Effector memory CD4-positive, alpha-beta T cell (primary cell): ENCODE measurements at places on chromosomes 4 and X.
A peak's percentile ranks its signal among the peaks of the same experiment; 100 is the strongest.

DNA sequence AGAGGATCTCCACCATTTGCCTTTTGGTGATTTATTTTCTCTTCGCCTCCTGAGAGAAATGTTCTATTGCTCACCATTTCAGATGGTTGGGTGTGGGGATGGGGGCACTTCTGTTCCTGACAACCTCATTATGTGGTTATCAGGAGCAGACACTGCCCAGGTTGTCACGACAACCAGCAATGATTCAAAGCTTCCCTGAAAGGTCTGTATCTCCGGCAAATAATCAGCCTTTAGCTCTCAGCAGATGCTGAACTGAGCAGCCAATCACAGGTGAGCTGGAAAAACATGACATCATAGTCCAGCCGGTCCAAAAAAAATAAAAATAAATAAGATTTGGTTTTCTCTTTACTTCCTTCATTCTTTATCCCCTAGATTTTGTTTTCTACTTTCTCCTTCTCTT is 5.5 kb upstream of the PAK3 start:
- no peak for DNase-seq

DNA sequence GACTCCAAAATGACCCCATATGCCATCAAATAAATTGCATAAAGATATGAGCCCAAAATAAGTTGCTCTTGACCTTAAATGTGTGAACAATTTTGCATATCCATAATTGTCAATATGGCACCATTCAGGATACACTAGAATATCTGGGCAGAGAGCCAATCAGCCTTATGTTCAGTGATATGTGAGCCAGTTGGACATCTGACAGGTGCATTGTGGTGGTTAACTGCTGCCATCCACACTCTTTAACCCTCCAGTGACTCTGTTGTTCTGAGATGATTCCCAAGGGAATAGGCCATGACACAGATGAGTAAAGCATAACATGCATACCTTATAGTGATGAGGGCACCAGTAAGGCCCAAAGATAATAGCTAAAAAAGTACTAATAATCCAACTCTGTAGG is 500.1 kb downstream of the PCDH18 start:
- no peak for DNase-seq

DNA sequence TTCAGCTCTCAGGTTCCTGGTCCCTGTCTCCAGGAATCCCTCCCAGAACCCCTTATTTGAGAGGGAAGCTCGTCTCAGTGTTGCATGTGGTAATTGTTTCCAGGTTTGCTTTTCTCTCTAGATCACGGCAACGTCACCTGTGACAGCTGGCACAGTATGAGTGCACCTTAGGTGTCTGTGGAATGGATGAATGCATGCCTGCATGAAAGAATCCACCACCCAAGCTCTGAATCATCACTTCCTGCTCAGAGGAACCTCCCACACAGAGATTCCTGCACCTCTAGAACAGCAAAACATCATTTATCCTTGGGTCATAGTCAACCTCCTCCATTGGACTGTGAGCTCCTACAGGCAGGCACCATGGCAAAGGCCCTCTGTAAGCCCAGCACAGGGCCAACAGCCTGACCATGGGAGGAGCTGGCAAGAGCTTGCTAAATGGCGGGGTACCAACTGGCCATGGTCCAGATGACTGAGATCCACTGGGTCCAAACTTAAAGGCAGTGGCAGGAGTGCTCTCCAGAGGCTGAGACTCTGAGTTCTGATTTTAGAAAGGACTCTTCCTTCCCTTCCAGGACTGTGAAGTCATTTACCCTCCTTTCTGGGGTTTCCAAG is 116.2 kb downstream of the SLC2A9 start:
- no peak for DNase-seq

DNA sequence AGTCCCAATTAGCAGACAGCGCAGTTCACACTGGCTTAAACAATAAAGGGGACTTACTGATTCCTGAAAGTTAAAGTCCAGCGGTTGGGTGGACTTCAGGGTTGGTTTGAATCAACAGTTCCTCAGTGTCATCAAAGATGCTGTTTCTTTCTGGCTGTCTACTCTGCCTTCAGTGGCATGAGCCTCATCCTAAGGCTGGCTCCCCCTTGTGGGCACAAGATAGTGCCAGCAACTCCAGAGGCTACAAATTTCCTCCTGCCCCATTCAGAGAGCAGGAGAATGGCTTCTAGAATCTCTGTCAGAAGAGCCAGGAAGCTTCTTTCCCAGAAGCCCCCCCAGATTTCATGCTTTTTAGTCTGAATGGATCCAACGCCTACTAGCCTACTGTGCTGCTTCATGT is 82.4 kb upstream of the MTM1 start:
- peak; percentile 26 for DNase-seq

DNA sequence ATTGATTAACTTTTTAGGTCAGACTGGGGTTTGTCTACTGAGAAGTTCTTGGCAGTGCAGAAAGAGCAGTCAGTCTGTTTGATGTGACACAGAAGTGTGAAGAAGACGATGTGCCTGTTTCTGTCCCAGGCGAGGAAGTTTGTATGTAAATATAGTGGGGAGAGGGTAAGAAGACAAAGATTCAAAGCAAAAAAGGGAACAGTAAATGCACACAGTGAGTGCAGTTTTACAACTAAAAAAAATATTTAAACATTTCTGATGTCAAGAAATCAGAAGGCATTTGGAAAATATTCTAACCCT is 264.9 kb downstream of the RAPGEF2 start:
- DNase-seq, result no peak

- no peak for DNase-seq
Measured at GRCh38 chrX:140040386-140040785, 75.1 kb upstream of the CXorf66 start.

DNA sequence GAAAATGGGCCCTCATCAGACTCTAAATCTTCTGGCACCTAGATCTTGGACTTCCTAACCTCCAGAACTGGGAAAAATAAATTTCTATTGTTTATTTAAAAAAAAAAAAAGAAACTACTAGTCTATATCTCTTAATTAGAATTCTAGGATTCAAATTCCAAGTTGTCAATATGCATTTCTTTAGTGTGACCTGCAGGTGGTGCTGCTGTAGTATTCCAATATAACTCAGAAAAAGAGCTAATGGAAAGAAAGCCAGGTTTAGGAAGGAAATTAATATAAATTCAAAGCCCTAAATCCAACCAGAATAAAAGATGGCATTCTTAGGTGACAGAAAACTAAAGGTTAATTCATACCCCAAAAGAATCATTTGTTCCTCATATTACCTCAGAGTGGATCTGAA is 80.0 kb upstream of the NALF2 start:
- DNase-seq, result no peak

GRCh38 chr4:118968005-118968404 is 79.4 kb downstream of the SYNPO2 start:
- DNase-seq, result no peak

DNA sequence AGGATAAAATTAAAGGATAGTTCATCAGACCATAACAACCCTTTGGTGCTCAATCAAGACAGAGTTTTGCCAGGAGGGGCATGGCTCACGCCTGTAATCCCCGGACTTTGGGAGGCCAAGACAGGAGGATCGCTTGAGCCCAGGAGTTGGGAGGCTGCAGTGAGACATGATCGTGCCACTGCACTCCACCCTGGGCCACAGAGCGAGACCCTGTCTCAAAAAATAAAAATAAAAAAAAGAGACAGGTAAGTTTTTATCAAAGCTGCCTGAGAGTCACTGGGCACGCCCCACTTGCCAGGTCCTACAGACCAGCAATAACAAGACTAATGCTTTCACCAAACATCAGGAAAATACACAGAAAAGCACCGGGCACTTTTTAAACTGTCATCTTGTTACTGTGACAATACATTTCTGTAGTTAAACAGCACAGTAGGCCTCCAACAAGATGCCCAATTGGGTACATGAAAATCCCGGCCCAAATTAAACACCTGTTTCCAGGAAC is 765 bp downstream of the CFAP97 start:
- DNase-seq, result no peak

DNA sequence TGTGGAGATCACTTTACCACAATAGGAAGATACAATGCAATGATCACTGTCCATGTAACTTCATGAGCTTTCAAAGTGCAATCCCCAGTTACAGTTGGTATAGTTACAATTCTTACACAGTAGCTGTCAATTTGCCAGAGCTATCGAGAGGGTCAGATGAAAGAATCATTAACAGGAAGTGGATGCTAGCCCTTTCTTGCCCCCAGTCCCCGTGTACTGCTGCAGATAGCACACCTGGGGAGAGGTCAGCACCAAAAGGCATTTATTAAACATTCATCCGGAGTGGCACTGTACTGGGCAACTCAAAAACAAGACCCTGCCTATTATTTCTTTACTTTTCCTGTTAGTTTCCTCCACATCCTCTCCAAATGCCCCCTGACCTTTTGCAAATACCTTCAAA is 47.7 kb downstream of the SOD3 start:
- no peak for DNase-seq

- no peak for DNase-seq
Measured at GRCh38 chr4:163603257-163603656, 108.8 kb downstream of the TMA16 start.

- no peak for DNase-seq
Measured at GRCh38 chrX:115689931-115690330, 129.0 kb downstream of the PLS3 start.

GRCh38 chr4:161197912-161198311 is 965.9 kb downstream of the FSTL5 start:
- no peak for DNase-seq

DNA sequence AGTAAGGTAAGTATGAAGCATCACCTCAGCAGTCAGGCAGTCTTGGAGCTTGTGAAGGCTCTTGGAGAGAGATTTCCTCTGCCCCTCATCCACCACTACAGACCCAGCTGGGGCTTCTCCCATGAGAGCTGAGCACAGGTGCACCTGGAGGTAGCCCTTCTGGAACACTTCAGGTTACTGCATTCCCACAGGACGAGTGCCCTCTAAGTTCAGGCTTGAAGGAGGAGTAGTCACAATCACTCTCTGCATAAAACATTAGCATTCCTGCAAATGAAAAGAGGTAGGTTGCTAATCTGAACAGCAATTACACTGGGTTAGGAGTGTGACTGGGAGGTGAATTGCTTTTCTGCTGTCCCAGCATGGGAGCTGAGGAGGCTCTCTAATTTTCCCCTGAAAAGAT is 308.8 kb downstream of the TEX13C start:
- no peak for DNase-seq

GRCh38 chrX:66030505-66031317 is 9.2 kb downstream of the VSIG4 start:
- no peak for DNase-seq

DNA sequence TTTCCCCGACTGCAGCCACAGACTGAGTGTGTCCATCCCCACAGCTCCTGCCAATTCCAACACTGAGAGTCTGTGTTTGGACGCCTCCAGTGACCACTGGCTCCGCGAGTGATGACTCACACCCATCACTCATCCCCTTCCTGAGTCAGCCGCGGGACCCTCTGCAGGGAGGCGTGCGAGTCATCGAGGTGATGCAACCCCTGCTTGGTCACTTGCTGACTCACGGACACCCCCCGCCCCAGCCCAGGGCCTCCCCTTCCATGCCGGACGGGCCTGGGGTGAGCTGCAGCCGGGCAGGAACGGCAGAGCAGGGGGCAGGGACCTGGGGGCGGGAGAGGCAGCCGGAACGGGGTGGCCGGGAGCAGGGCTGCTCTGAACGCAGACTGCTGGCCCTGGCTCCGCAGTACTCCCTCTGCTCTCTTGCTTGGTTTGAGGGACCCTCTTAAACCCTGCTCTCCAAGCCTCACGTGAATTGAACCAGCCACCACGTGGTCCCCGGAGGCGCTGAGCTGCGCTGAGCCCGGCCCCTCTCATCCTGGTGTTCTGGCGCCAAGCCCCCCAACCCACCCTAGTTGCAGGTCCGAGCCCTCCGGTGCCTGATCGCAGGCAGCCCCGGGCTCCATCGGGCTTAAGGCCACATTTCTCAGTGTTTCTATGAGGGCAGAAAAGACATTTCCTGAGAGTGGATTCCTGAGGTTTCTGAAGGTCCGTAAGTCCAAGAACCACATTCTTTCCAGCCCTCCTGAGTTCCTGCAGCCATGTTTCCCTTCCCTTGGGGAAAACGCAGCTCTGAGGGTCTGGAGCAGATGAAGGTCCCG is 32.4 kb downstream of the FGFRL1 start:
- no peak for DNase-seq

DNA sequence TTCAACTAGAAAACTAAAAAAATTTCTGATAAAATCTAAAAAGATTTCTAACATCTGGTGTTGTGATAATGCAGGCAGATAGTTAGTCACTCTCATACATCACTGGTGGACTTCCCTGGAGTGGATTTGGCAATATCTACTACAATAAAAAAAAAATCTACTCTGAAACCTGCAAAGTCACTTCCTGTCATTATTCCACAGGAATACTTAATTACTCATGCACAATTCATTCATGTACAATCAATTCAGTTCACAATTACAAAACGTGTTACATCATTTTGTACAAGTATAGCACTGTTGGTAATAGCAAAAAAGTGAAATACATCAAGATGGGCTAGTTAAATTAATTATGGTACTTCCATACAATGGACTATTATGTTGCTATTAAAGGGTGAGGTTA is 16.5 kb upstream of the RHOH start:
- no peak for DNase-seq

DNA sequence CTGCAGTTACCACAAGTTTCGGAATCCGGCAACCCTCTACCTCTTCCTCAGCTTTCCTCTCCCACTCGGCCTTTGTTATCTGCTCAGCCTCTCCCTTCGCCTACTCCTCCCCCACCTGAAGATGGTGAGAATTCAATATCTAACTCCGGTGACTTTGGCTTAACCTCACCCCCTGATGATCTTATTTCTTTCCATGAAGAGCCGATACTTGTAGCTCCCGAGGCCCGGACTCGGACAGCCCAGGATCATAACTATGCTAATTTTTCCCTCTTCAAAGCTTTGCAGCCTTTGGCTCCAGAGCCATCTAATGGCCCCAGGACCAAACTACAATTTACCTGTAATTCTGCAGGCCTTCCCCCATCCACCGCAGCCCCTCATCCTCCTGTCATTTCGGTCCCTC is 32.0 kb upstream of the MGST2 start:
- DNase-seq, result no peak
